ENCODE measurements at places on chromosomes 7 and 10.

DNA sequence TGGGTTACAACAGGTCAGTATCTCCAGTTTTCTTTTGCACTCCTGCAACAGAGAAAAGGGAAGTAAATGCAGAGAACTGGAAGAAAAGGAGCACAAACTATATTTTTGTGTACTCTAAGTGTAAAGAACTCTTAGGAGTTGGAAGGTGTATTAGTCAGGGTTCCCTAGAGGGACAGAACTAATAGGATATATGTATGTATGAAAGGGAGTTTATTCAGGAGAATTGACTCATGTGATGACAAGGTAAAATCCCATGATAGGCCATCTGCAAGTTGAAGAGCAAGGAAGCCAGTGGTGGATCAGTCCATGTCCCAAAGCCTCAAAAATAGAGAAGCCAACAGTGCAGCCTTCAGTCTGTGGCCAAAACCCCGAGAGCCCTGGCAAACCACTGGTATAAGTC, 22.6 kb upstream of the RAB18 start:
- DNase-seq, result no peak

- no peak for DNase-seq
These were observed 195.9 kb upstream of the ADARB2 start for GRCh38 chr10:1933215-1933614.

DNA sequence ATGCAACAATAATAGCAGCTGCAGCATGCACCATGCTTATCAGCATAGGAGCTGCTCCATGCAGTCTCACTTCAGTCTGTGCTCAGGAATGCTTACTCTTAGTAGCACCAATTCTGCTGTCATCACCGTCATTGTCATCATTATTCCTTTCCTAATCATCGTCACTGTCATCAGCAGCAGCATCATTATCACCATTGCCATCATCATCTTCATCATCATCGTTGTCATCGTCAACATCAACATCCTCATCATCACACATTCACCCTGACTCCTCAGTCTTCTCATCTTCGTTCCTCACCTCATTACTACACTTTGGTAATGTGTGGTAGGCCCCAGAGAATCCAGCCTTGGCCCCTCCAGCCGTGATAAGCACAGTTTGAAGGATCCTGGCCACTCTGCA, 545.0 kb downstream of the TNS3 start:
- no peak for DNase-seq

DNA sequence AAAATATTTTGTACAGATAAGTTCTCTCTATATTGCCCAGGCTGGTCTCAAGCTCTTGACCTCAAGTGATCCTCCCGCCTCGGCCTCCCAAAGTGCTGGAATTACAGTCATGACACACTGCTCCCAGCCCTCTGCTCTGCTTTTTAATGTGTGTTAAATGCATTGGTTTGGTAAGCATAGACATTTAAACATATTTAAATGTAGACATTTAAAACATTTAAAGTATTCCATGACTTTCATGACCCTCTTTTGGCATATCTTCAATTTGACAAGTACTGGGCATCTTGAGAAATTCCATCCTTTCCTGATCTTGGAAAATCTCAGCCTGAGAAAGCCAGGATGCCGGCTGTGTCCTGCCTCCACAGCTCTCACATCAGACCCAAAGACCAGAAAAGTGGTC, 5.2 kb upstream of the SAR1A start:
- no peak for DNase-seq

GRCh38 chr10:88062798-88063472, 199.5 kb downstream of the PTEN start:
- no peak for DNase-seq

- DNase-seq, result no peak
These were observed 8.3 kb downstream of the TMEM273 start for GRCh38 chr10:49179699-49180443.

- DNase-seq, result no peak
These were observed 9.0 kb upstream of the PIP4K2A start for GRCh38 chr10:22723343-22723779.

DNA sequence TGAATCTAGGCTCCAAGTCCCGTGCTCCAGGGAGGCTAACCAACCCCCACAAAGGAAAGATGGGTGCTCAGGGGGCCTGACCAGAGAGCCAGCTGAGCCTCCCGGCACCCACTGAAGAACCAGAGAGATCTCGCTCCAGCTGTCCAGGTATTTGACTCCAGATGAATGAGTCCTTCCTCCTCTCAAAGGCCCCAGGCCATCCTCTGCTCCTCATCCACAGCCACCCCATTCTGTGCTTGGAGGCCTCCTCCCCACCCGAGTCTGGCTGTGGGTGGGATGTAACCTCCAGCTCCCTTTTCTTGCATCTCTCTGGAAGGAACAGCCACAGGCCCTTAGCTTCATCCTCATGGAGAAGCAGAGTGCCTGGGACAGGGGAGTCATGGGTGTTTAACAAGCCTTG, 44.6 kb downstream of the VSTM4 start:
- no peak for DNase-seq

- DNase-seq, result no peak
These were observed 421.7 kb downstream of the ATRNL1 start for GRCh38 chr10:115514895-115515294.

GRCh38 chr7:26815426-26815825, 49.0 kb downstream of the SKAP2 start:
- DNase-seq, result no peak

GRCh38 chr7:18393465-18394118, 102.0 kb upstream of the HDAC9 start:
- DNase-seq, result no peak

- no peak for DNase-seq
These were observed 20.4 kb upstream of the INPP5F start for GRCh38 chr10:119705434-119705831.
